ENCODE measurements at places on chromosomes 3 and 15.

GRCh38 chr15:65327651-65328393, 23.3 kb downstream of the RNU5B-1 start:
- no peak for DNase-seq

DNA sequence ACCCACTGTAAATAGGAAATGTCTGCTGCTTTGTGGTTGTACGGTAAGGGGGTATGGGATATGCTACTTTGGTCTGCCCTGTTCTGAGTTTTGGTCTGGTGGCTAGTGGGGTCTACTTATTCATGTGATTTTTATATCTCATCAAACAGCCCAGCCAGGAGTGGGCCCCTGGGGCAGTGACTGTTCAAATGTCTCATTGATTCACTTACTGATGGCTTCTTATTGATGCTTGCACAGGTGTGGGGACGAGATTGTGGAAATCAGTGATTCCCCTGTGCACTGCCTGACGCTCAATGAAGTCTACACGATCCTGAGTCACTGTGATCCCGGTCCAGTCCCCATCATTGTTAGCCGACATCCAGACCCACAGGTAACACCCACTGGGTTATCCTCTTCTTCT, 38.5 kb downstream of the STARD5 start:
- no peak for DNase-seq

DNA sequence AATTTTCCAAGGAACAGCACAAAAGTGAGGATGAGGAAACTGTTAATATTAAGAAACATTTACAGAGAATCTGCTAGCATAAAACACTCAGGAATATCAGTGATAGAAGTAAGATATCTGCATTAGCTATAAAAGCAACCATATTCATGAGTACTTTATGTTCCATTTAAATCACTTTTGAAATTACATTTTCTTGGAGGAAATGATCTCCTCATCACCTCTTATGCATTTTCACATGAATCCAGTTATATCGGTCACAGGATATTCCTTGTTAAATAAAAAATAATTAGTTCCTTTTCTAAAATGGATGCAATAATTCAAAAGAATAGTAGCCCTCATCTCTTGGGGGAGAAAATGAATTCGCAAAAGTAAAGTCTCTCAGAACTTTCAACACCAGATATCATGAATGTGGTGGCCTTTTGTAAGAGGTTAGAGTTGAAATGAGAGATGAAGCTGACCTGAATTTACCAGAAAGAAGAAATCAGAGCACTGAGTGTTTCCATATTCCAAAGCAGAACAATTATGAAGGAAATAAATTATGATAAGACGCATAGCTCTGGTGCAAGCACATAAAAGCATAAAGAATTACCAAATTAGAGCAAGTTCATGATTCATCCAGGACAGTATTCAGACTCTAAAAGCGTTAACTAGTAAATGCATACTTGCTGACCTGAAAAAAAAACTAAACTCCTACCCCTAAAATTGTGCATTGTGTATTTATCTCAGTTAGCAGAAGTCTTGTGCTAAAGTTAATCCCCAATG, 321.9 kb upstream of the CCDC54 start:
- DNase-seq, result no peak

- DNase-seq, result no peak
Measured at GRCh38 chr15:90591524-90591923, 61.8 kb downstream of the CRTC3 start.

- DNase-seq, result no peak
Measured at GRCh38 chr3:133492159-133492741, 81.2 kb upstream of the CDV3 start.

DNA sequence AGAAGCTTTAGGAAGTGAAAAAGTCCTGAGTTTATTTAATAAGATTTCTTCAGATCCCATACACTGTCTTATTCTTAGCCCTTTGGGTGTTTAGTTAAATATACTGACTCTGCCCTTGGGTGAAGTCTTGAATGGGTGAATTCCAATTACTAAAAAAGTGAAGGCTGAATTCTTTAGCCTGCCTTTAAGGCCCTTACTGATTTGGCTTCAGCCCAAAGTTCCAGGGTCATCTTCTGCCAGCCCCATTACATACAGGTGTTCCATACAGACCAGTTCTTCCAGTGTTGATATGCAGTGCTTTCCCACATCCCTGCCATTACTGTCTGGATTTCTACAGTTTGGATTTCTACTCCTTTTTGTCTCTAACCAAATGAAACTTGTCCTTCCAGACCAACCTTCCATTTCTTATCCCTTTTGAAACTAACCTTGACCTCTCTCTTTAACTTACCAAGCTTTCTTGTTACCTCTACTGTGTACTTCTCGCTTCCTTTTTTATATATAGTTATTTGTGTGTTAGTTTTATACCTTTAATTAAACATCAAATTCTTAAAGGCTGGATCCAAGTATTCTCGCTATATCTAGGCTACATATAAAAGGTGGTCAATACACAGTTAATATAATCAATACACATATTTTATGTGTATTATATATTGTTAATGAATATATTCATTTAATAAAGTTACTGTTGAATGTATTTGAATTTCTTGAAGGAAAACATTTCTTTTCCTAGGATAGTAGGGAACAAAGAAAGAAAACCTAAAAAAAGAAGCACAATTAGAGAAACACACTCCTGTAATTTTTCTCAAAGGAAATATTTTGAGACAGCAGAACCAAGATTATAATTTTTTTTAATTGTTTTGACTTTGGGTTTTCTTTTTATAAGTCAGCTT, 15.0 kb downstream of the MBNL1 start:
- no peak for DNase-seq

DNA sequence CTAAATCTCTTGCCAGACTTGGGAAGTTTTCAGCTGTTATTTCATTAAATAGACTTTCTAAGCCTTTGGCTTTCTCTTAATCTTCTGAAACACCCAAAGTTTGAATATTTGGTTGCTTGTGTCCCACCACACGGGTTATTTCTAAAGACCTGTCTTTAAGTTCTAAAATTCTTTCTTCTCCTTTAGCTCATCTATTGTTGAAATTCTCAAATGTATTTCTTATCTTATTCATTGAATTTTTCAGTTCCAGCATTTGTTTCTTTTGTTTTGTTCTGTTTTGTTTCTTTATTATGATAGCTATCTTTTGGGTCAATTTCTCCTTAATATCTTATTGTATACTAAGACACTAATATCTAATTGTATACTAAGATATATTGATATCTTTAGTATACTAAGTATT, 97.0 kb downstream of the ARRDC4 start:
- DNase-seq, result no peak

GRCh38 chr15:37733628-37734027, 200.8 kb upstream of the TMCO5A start:
- DNase-seq, result no peak

- DNase-seq, result no peak
Measured at GRCh38 chr3:33000691-33001385, 49.4 kb downstream of the CCR4 start.

DNA sequence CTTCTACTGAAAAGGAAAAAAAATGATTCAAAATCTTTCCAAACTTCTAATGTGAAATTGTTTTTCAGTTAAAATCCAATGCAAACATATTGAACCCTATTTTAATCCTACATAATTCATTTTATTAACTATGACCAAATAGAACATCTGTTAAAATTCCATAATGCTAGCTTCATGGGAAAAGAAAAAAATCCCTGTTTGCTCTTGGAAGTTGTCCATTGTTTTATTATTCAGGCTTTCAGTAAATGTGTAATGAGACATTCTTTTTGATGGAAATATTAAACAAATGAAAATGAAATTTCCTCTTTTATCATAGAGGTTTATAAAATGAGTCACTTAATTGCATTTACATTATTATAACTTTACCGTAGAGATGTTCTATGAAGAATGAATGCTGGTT, 49.5 kb downstream of the SLC25A26 start:
- DNase-seq, result no peak

DNA sequence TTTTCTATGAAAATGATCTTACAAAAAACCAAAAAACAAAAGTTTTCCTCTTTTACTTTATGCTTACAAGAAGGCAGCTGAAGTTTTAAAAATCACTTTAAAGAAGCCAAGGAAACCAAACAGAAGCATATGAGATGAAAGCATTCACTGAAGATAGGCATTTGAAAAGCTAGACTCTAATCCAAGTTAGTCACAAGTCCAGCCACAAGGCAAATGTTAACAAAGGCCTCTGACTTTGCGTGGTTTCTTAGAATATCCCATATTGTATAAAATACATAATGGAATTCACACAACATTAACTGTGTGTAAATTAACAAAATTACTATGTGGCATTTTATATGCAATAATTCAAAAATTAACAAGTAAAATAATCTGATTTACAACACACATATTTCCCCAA, 17.7 kb downstream of the MRPL3 start:
- DNase-seq, result no peak

- DNase-seq, result no peak
Measured at GRCh38 chr15:51888593-51889195, 59.2 kb downstream of the TMOD3 start.

- DNase-seq, result no peak
Measured at GRCh38 chr15:70323111-70323851, 225.6 kb upstream of the TLE3 start.

DNA sequence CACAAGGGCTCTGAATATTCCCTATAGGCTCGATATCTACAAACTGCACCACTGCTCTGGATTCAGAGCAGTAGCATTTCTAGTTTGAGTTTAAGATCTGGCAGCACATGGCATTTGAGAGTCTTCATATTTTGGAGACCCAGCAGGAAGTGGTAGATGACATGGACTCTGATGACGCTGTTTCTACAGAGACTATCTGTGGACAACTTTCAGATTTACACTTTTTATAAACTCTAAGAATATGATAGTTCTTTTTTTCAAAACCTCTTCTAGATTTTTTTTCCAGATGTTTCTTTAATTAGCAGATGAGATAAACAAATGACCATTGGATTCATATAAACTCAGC, 35.8 kb downstream of the ARMC8 start:
- DNase-seq, result no peak

DNA sequence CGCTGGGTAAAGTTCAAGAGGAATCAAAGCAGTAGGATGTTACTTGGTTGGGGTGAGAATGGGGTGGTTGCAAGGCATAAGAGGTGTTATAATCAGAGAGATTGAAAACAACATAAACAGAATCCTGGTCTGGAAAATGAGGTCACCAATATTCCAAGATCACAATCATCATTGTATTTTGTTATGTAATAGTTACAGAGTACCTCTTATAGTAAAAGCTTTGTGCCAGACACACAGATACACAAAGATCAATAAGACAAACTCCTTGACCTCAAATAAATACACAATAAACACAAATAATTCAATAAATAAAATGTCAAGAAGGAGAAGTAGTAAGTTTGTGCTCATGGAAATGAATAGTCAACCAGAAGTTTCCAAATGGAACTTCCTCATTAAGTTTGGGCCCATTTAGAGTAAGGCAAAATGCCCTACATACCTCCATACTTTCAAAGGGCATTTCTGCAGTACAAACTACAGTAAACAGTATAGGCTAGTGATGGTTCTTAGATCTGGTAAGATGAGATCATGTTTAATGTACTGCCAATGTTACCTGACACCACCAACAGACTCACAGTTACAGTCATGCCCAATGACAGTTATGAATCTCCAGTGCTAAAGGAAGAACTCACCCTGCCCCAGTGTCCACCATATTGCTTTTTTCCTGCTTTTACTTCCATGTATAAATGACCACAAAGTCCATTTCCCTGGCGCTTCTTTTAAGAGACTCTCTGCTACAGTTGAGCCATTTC, 93.4 kb downstream of the KCNMB2 start:
- no peak for DNase-seq

DNA sequence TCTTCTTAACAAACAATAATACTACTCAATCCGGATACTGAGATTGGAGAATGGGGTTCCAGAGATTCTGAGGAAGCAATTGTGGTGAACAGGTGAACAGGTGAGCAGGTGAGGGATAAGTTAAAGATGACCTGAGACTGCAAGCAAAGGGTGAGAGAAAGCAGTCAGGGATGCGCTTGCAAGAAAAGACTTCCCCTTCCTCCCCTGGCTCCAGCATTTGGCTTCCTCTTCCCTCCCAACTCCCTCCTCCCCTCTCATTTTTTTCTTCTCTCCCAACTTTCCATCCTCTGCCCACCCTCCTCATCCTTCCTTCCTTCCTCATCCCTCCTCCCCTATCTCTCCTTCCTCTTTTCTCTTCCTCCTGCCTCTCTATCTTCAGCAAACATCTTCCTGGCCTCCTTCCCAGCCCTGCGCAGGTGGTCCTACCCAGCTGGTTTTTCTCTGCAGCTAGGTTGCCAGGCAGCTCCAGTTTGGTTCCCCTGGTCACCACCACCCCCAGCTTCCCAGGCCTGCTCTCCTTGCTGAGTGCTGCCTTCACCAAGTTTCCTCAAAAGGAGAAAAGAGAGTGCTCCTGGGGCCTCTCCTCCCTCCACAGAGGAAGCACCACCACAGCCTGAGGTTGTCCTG, 10.4 kb upstream of the VIPR1 start:
- no peak for DNase-seq

GRCh38 chr3:171417813-171418212, 42.4 kb downstream of the TNIK start:
- DNase-seq, result no peak

DNA sequence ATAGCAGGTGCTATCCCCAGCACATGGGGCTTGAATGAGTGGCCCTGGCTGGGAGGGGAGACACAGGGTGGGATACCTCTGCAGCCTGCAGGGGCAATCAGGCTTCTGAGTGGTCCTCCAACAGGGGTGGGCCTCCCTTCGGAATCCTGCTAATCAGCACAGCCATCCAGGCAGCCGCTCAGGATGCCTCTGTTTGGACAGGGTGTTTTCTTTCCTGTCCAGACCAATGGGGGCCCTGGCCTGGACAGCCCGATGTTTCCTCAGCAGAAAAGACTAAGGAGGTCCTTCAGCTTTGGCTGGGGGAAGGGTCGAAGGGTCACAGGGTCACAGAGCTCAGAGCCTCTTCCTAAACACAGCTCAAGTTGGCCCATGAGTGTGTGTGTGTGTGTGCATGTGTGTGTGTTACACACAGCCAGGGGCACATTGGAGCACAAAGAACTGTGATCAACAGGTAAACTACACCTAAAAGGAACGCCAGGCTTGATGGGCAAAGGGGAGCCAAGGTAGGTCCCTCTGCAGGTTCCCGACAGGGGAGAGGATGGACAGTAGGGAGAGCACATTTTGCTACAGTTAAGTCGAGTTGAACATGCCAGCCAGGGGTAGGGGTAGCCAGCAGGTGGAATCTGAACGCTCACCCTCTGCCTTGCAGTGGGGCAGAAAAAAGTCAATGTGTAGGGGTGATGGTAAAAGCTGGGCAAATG, 1.1 kb upstream of the HAPLN3 start:
- no peak for DNase-seq

- no peak for DNase-seq
Measured at GRCh38 chr3:156216216-156216615, 95.8 kb downstream of the KCNAB1 start.

- no peak for DNase-seq
Measured at GRCh38 chr3:8113626-8114025, 388.0 kb upstream of the LMCD1 start.

GRCh38 chr3:153315781-153316180, 153.8 kb downstream of the RAP2B start:
- no peak for DNase-seq

- DNase-seq, result no peak
Measured at GRCh38 chr3:168085491-168086119, 10.1 kb downstream of the GOLIM4 start.

GRCh38 chr3:127067116-127067910, 84.4 kb downstream of the PLXNA1 start:
- no peak for DNase-seq
